ENCODE measurements at places on chromosomes 4 and X. TPM values are rescaled to one million over a fixed set of nuclear protein-coding genes. Genes with fewer than 3 reads are reported as not detected.

Gene RBBP7
- 66.7 TPM for total RNA-seq

Gene ADGRG4
- not detected for total RNA-seq

Gene RPL39
- 6,868 TPM for total RNA-seq

Gene SPATA4
- total RNA-seq, result not detected

Gene CTAG2
- not detected for total RNA-seq

Gene DIPK2B
- total RNA-seq, result 2.6 TPM

Gene DAPP1
- total RNA-seq, result not detected

Gene SLC10A6
- not detected for total RNA-seq

Gene PDCL2
- total RNA-seq, result not detected

Gene RS1
- total RNA-seq, result not detected

Gene GUCY1A1
- total RNA-seq, result 8.5 TPM

Gene WWC2
- total RNA-seq, result 11.7 TPM

Gene GABRQ
- total RNA-seq, result not detected

Gene GUCY2F
- not detected for total RNA-seq

Gene MAD2L1
- total RNA-seq, result 2.2 TPM

Gene PPP1R2C
- not detected for total RNA-seq

Gene SHISA3
- 71.1 TPM for total RNA-seq

Gene REPS2
- 7.5 TPM for total RNA-seq

Gene GCNA
- 5.6 TPM for total RNA-seq
